ENCODE measurements at places on chromosomes 2 and 18. TPM values are rescaled to one million over a fixed set of nuclear protein-coding genes. Genes with fewer than 3 reads are reported as not detected.

SCN7A gene
- not detected for total RNA-seq

CPO gene
- 0.40 TPM for total RNA-seq

EGR4 gene
- 0.81 TPM for total RNA-seq

SULT1C4 gene
- not detected for total RNA-seq

NEURL3 gene
- 19.7 TPM for total RNA-seq

DSG2 gene
- total RNA-seq = 194 TPM

GPR75 gene
- total RNA-seq = 5.4 TPM

MAP2 gene
- total RNA-seq = 9.5 TPM

NMUR1 gene
- total RNA-seq = not detected

- no peak for DNase-seq
- H3K27ac ChIP-seq = no peak overlapping the region
- peaks cover 2% of the 10 kb centered on the region for H3K4me1 ChIP-seq
- H3K4me3 ChIP-seq = no peak overlapping the region
- H3K27me3 ChIP-seq = no peaks in the 10 kb centered on the region
Observed at GRCh38 chr18:34482204-34482603, 227.9 kb upstream of the DTNA start.

GRCh38 chr2:82089518-82089917 lies 1785.0 kb upstream of the LRRTM1 start:
- no peak for DNase-seq
- H3K4me3 ChIP-seq = no peak overlapping the region
- H3K4me1 ChIP-seq = no peaks in the 10 kb centered on the region
- no peaks in the 10 kb centered on the region for H3K36me3 ChIP-seq
- no peaks in the 10 kb centered on the region for H3K27me3 ChIP-seq
- no peak overlapping the region for H3K27ac ChIP-seq

DNA sequence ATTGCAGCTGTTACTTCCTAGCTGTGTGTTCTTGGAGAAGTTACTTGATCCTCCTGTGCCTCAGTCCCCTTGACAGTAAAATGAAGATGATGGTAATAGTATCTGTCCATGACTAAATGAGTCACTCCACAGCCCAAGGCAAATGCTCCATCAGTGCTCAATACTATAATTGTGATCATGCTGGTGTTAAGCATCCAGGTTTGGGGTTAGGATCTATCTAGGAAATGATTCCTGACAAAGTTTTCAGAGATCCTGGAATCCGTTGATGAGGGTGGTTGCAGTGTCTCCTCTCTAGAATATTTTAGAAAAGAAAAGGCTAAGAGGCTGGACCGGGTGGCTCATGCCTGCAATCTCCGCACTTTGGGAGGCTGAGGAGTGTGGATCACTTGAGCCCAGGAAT lies 2.7 kb upstream of the PRELID3A start:
- no peak overlapping the region for H3K4me3 ChIP-seq
- peaks cover 23% of the 10 kb centered on the region for H3K27me3 ChIP-seq
- peaks cover 22% of the 10 kb centered on the region for H3K4me1 ChIP-seq
- no peak for DNase-seq
- H3K27ac ChIP-seq = no peak overlapping the region

DNA sequence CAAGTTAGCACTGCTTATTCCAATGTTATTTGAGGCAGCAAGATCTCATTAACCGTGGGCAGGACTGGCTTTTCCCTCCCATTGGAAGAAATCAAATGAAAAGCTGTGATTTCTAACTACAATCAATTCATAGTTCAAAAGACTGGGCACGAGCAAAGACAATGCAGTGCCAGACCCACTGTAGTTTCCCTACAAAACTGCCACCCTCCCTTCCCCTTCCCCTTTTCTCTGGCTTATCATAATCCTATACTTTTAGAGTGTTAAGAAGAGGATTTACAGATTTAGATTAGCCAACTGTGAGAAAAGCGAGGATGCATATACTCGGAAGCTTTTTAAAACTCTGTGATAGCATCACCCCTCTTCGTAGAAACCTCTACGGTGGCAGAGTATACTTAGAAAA lies 260.4 kb downstream of the STK39 start:
- H3K4me1 ChIP-seq = no peaks in the 10 kb centered on the region
- no peaks in the 10 kb centered on the region for H3K36me3 ChIP-seq
- no peak overlapping the region for H3K4me3 ChIP-seq

DNA sequence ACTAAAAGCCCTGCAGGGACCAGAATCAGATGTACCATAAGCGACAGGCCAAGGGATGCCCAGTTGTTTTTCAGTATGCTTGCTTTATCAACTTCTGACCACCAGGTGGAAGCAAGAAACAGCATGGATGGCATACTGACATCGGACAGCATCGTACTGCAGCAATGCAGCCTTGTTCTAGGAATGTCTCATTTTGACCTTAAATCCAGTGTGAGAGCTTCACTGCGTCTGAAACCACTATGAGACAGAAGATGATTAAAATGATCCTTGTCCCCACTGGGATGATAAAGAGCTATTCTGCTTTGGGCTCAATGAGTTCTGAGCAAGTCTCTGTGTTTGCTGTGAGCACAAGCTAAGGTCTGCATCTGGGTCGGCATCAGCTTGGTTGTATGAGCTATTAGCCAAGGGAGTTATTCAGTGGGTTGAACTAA lies 54.3 kb downstream of the CDK15 start:
- peaks cover 24% of the 10 kb centered on the region for H3K27me3 ChIP-seq
- H3K4me3 ChIP-seq = no peak overlapping the region

- H3K4me1 ChIP-seq = peaks cover 18% of the 10 kb centered on the region
- no peaks in the 10 kb centered on the region for H3K36me3 ChIP-seq
- no peak for DNase-seq
- H3K4me3 ChIP-seq = no peak overlapping the region
Observed at GRCh38 chr2:149221898-149222297, 108.5 kb upstream of the LYPD6 start.

DNA sequence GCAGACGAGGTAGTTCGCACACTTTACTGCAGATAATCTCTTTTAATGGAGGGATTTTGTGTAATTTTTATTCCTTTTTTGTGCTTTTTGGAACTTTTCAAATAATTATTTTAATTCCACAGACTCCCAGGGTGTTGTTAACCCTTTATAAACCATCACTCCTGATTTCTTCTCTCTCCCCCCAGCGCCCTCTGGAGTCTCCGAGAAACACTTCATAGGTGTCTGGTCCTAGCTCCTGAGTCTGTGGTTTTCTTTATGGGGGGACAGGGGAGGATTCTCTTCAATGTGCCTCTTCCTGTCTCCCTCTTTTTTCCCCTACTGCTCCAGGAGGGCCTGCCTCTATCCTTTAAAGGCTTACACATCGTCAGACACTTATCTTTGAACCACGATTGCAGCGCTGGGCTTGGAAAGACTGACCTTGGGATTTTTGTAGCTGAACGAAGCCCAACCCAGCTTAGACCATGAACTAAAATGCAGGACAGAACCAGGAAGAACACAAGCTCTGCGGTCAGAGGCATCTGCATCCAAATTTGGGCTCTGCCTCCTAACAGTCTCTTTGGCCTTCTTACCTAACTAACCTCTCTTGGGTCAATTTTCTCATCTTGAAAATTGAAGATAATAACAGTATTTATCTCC lies 7.1 kb upstream of the PKDCC start:
- no peaks in the 10 kb centered on the region for H3K36me3 ChIP-seq
- no peak for DNase-seq
- no peaks in the 10 kb centered on the region for H3K4me1 ChIP-seq
- H3K4me3 ChIP-seq = no peak overlapping the region
- no peak overlapping the region for H3K27ac ChIP-seq

- H3K4me1 ChIP-seq = no peaks in the 10 kb centered on the region
- no peak overlapping the region for H3K4me3 ChIP-seq
- DNase-seq = no peak
- peaks cover 76% of the 10 kb centered on the region for H3K27me3 ChIP-seq
Observed at GRCh38 chr2:109351164-109351756, 222.3 kb downstream of the SH3RF3 start.

DNA sequence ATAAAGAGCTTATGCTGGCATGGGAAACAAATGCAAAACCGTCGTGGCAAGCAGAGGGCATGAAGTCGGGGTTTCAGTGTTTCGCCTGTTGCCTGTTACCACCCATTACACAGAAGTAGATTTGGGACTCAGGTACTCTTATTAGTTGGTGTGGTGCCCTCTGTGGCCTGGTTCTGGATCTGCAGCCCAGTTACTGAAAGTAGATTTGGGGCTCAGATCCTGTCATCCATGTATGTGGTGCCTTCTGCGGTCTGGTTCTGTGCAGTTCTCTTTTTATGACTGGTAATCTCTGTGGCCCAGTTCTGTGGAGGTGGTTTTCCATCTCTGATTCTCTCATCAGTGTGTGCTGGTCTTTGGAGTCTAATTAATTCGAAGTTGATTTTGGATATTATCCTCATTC lies 45.2 kb downstream of the ADNP2 start:
- H3K4me3 ChIP-seq = no peak overlapping the region
- H3K27ac ChIP-seq = no peak overlapping the region
- no peaks in the 10 kb centered on the region for H3K27me3 ChIP-seq
- H3K4me1 ChIP-seq = no peaks in the 10 kb centered on the region
- H3K36me3 ChIP-seq = no peaks in the 10 kb centered on the region

- no peak overlapping the region for H3K4me3 ChIP-seq
- no peaks in the 10 kb centered on the region for H3K4me1 ChIP-seq
- DNase-seq = no peak
- no peak overlapping the region for H3K27ac ChIP-seq
Observed at GRCh38 chr18:8513249-8513648, 96.0 kb upstream of the RAB12 start.

GRCh38 chr2:193712912-193713311 lies 1518.2 kb upstream of the TMEFF2 start:
- no peak for DNase-seq
- H3K4me3 ChIP-seq = no peak overlapping the region
- no peaks in the 10 kb centered on the region for H3K4me1 ChIP-seq
- H3K27me3 ChIP-seq = no peaks in the 10 kb centered on the region
- H3K27ac ChIP-seq = no peak overlapping the region

DNA sequence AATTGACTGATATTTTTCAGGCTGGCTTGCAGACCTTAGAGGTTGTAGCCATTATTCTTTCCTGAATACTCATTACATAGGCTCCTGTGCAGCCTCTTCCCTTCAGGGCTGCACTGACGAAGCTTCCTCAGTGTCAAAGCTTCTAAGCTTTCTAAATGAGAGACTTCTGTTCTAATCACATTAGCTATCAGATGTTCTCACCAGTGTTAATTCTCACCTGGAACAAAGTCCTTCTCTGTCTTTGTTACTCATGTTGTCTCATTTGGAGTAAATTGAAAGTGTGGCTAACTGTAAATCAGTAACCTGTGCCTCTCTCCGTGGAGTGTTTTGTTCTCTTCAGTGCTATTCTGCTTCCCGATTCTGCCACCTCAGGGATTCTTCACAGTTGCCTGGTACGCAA lies 76.9 kb downstream of the MC4R start:
- peaks cover 20% of the 10 kb centered on the region for H3K27me3 ChIP-seq
- H3K27ac ChIP-seq = no peak overlapping the region
- H3K4me1 ChIP-seq = no peaks in the 10 kb centered on the region
- DNase-seq = peak; percentile 6
- no peaks in the 10 kb centered on the region for H3K36me3 ChIP-seq

DNA sequence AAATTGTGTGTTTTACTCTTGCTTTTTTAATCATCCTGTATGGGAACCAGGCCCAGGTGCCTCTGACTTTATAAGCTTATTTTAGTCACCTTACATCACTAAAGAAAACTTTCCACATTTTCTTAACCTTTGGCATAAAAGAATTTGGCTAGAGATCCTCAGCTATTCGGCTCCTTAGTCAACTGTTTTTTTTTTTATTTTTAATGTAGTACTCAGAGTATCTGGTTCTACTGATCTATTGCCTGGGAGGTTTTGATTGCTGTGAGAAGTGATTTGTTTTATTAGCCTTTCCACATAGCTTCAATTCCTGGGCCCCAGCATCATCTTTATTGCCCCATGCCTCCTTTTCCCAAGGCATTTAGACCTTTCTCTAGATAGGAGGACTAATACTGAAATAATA lies 121.0 kb downstream of the MYO1B start:
- H3K27me3 ChIP-seq = no peaks in the 10 kb centered on the region
- no peak overlapping the region for H3K4me3 ChIP-seq
- H3K4me1 ChIP-seq = no peaks in the 10 kb centered on the region
- no peak overlapping the region for H3K27ac ChIP-seq

DNA sequence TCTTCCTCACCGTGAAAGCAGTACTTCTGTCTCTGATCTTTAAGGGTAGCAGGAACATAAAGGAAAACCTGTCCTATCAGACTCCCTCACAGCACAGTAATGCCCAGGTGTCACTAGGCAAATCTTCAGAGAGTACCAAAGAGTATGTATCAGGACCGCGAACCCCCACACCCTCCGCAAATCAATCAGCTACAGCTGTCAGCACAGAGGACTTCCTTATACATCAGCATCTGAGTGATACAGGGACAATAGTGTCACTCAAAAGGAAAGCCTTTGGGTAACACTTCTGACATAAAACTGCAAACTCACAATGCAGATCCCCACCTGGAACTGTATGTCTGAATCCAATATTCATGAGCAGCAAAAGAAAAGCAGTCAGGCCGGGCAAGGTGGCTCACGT lies 2.6 kb downstream of the AFG3L2 start:
- peaks cover 38% of the 10 kb centered on the region for H3K4me1 ChIP-seq
- peak overlapping the region; percentile 89 for H3K4me3 ChIP-seq
- H3K36me3 ChIP-seq = peaks cover 57% of the 10 kb centered on the region
- no peaks in the 10 kb centered on the region for H3K27me3 ChIP-seq

DNA sequence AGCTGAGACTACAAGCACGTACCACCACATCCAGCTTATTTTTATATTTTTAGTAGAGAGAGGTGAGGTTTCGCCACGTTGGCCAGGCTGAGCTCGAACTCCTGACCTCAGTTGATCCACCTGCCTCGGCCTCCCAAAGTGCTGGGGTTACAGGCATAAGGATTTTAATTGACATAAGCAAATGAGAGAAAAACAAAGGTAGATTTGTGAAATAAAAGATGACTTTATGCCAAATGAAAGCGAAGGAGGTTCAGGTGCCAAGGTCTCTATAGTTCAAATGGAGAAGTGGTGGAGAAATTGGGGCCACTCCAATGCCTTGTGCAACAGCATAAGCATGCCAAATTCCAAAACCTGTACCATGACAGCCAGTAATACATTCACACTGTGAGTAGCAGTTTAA lies 180.6 kb downstream of the MREG start:
- H3K27me3 ChIP-seq = no peaks in the 10 kb centered on the region
- peak overlapping the region; percentile 85 for H3K27ac ChIP-seq
- no peak overlapping the region for H3K4me3 ChIP-seq
- peaks cover 64% of the 10 kb centered on the region for H3K4me1 ChIP-seq
- no peak for DNase-seq
- peaks cover 9% of the 10 kb centered on the region for H3K36me3 ChIP-seq

GRCh38 chr18:50711386-50711785 lies 108.4 kb downstream of the MRO start:
- H3K4me1 ChIP-seq = no peaks in the 10 kb centered on the region
- no peak for DNase-seq
- peaks cover 90% of the 10 kb centered on the region for H3K27me3 ChIP-seq
- H3K4me3 ChIP-seq = no peak overlapping the region
- H3K27ac ChIP-seq = no peak overlapping the region

- H3K27ac ChIP-seq = no peak overlapping the region
- DNase-seq = no peak
- no peaks in the 10 kb centered on the region for H3K4me1 ChIP-seq
- H3K36me3 ChIP-seq = no peaks in the 10 kb centered on the region
- H3K4me3 ChIP-seq = no peak overlapping the region
- H3K27me3 ChIP-seq = peaks cover 66% of the 10 kb centered on the region
Observed at GRCh38 chr2:19843992-19844515, 57.7 kb downstream of the TTC32 start.

GRCh38 chr2:190979906-190980629 lies 33.9 kb downstream of the STAT1 start:
- no peak overlapping the region for H3K4me3 ChIP-seq
- DNase-seq = no peak
- H3K36me3 ChIP-seq = peaks cover 62% of the 10 kb centered on the region
- H3K27ac ChIP-seq = no peak overlapping the region
- no peaks in the 10 kb centered on the region for H3K4me1 ChIP-seq
- H3K27me3 ChIP-seq = no peaks in the 10 kb centered on the region
